ENCODE measurements at places on chromosomes 2 and 18.

DNA sequence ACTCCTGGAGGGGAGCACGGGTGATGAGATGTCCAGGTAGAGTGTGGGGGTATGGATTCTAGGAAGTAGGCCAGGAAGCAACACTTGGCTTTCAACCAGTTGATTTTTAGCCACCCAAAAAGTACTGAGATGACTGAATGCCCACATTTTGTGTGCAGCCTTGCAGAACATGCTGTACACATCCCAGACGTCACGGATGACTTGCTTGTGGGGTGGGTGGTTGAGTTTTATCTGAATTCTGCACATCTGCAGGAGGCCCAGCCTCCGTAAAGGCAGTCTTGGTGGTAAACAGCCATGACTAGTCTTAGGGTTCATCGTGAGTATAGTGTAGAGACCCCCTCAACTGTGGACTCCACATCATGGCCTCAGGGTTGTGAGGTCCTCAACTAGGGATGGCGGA lies 53.3 kb upstream of the CCDC195 start:
- H3K4me3 ChIP-seq = no peak overlapping the region
- no peaks in the 10 kb centered on the region for H3K27me3 ChIP-seq
- H3K4me1 ChIP-seq = peaks cover 45% of the 10 kb centered on the region
- H3K36me3 ChIP-seq = peaks cover 96% of the 10 kb centered on the region
- peak overlapping the region; percentile 69 for H3K27ac ChIP-seq

GRCh38 chr2:234414596-234414995 lies 82.3 kb downstream of the ARL4C start:
- peak; percentile 80 for ATAC-seq
- H3K4me3 ChIP-seq = no peak overlapping the region
- peaks cover 5% of the 10 kb centered on the region for H3K27me3 ChIP-seq

DNA sequence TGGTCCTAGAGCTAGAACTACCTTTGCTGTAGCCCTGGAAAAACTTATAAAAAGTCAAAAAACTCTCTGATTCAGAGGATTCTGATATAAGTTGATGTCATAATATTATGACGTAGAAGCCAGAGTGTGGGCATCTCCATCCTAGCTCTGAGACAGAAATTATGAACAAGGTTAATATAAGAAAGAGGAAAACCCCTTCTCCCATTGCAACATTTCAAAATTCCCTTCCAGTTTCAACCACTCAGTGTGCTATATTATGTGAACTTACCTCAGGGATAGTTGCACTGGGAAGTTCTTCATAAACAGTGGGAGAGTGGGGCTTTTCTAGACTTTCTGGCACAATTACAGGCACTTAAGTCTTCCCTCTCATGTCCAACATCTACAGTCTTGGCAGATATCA lies 171.6 kb downstream of the PIK3C3 start:
- peaks cover 22% of the 10 kb centered on the region for H3K27me3 ChIP-seq
- no peaks in the 10 kb centered on the region for H3K4me1 ChIP-seq
- no peak for ATAC-seq
- no peak overlapping the region for H3K4me3 ChIP-seq

- no peak for ATAC-seq
- H3K27me3 ChIP-seq = peaks cover 18% of the 10 kb centered on the region
- peaks cover 7% of the 10 kb centered on the region for H3K4me1 ChIP-seq
- no peak overlapping the region for H3K4me3 ChIP-seq
Observed at GRCh38 chr2:100879296-100879695, 59.4 kb downstream of the NPAS2 start.

- no peak overlapping the region for H3K4me3 ChIP-seq
- H3K36me3 ChIP-seq = no peaks in the 10 kb centered on the region
- peaks cover 8% of the 10 kb centered on the region for H3K4me1 ChIP-seq
- no peak overlapping the region for H3K27ac ChIP-seq
- ATAC-seq = no peak
- peaks cover 39% of the 10 kb centered on the region for H3K27me3 ChIP-seq
Observed at GRCh38 chr18:70414315-70414900, 125.6 kb downstream of the SOCS6 start.

DNA sequence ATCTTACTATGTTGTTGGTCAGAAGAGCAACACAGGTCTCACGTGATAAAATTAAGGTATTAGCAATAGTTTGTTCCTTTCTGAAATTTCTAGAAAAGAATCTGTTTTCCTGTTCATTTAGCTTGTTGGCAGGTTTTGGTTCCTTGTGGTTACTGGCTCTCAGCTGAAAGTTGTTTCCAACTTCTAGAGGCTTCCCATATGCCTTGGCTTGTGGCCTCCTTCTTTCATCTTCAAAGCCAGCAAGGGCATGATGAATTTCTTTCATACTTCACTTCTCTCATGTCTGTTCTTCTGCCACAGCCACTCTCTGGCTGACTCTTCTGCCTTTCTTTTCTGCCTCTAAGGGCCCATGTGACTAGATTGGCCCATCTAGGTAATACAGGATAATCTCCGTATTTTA lies 193.7 kb downstream of the TRIB2 start:
- no peaks in the 10 kb centered on the region for H3K4me1 ChIP-seq
- H3K4me3 ChIP-seq = no peak overlapping the region

GRCh38 chr2:132676999-132677398 lies 7.0 kb upstream of the LYPD1 start:
- peaks cover 21% of the 10 kb centered on the region for H3K27me3 ChIP-seq
- H3K4me1 ChIP-seq = no peaks in the 10 kb centered on the region
- H3K4me3 ChIP-seq = no peak overlapping the region
- H3K36me3 ChIP-seq = no peaks in the 10 kb centered on the region

DNA sequence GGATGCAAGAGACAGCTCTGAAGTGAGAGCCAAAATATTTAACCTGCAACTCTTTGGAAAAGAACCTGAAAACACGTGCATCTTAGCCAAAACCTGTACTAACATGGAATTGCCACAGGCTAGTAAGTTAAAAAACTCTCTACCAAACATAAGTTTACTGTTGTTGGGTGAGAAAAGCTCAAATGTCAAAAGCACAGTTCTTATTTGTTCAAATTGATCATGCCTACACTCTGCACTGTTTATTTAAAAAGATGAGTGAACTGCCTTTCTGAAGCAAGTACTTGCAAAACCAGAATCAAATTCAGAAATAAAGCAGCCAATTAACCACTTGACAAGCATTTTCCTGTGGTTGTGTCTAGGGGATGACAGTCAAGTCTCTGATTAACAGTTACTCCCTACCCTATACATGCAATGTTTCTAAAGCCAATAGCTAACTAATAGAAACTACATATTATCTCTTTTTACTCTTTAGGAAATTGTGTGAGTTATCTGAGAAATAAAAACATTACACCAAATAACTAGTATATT lies 5.6 kb downstream of the IKZF2 start:
- peaks cover 19% of the 10 kb centered on the region for H3K4me1 ChIP-seq
- H3K4me3 ChIP-seq = no peak overlapping the region
- H3K27ac ChIP-seq = no peak overlapping the region
- H3K27me3 ChIP-seq = peaks cover 12% of the 10 kb centered on the region
- ATAC-seq = no peak

DNA sequence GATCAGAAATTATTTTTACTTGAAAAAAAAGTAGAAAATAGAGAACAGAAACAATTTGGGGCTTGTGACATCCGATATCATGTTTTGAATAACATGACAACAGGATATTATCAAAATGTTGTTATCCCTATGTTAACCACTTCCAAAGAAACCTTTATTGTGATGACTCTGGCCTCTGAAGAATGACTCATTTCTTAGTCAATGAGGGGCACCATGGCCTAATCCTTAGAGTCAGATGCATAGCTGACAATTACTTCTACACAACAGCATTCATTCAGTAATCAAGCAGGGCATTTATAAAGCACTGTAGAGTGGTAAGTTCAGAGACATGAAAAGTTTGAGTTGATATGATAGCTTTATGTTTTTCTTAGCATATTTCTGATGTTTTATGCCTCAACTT lies 703.0 kb downstream of the RNF144A start:
- no peaks in the 10 kb centered on the region for H3K27me3 ChIP-seq
- no peak for ATAC-seq
- H3K36me3 ChIP-seq = no peaks in the 10 kb centered on the region
- H3K27ac ChIP-seq = no peak overlapping the region

DNA sequence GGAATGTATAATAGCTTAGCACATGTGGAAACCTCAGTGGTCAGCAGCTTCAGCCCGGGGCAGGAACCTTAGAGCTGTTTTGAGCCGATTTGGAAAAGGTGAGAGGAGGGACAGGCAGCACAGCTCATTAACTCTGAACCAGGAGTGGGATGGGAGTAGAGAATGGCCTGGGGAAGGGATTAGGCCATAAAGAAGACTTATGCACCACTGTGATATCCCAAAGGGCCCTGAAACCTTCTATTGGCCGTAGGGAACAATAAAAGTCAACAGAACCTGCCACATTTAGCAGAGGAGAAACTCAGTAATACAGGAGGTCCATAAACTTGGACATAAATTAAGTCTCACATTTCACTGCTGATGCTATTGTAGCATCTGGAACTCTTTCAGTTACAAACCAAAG lies 124.2 kb upstream of the REV1 start:
- H3K27me3 ChIP-seq = no peaks in the 10 kb centered on the region
- peaks cover 16% of the 10 kb centered on the region for H3K36me3 ChIP-seq
- H3K4me1 ChIP-seq = peaks cover 47% of the 10 kb centered on the region
- no peak overlapping the region for H3K4me3 ChIP-seq
- no peak overlapping the region for H3K27ac ChIP-seq

- H3K36me3 ChIP-seq = peaks cover 15% of the 10 kb centered on the region
- no peak for ATAC-seq
- peaks cover 20% of the 10 kb centered on the region for H3K4me1 ChIP-seq
- no peaks in the 10 kb centered on the region for H3K27me3 ChIP-seq
Observed at GRCh38 chr2:135586148-135586547, 54.9 kb downstream of the R3HDM1 start.

- H3K4me1 ChIP-seq = peaks cover 17% of the 10 kb centered on the region
- H3K36me3 ChIP-seq = no peaks in the 10 kb centered on the region
- peak overlapping the region; percentile 81 for H3K27ac ChIP-seq
- peak; percentile 70 for ATAC-seq
- no peaks in the 10 kb centered on the region for H3K27me3 ChIP-seq
- peak overlapping the region; percentile 27 for H3K4me3 ChIP-seq
Observed at GRCh38 chr18:55337908-55338521, 250.0 kb downstream of the TCF4 start.

GRCh38 chr2:35580956-35581355 lies 774.6 kb upstream of the CRIM1 start:
- no peaks in the 10 kb centered on the region for H3K4me1 ChIP-seq
- H3K4me3 ChIP-seq = no peak overlapping the region
- H3K27me3 ChIP-seq = no peaks in the 10 kb centered on the region

DNA sequence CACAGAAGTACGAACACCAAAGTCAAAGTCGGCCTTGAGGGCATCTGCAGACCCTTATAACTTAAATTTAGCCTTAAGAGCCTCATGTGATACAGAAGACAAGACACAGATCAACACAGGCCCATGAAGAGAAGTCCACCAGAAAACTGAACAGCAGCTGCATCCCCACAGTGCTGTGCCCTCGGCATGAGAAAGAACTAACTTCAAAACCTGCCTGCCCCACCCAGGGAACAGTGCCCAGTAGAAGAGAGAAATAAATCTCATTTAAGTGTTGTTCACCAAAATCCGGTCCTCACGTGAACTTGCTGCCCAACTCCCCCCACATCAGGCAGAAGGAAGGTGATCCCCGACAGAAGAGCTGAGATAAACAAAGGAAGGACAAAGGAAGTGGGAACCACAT lies 73.7 kb downstream of the PXDN start:
- no peak overlapping the region for H3K27ac ChIP-seq
- H3K27me3 ChIP-seq = no peaks in the 10 kb centered on the region
- H3K4me3 ChIP-seq = no peak overlapping the region
- no peaks in the 10 kb centered on the region for H3K4me1 ChIP-seq
- no peaks in the 10 kb centered on the region for H3K36me3 ChIP-seq

DNA sequence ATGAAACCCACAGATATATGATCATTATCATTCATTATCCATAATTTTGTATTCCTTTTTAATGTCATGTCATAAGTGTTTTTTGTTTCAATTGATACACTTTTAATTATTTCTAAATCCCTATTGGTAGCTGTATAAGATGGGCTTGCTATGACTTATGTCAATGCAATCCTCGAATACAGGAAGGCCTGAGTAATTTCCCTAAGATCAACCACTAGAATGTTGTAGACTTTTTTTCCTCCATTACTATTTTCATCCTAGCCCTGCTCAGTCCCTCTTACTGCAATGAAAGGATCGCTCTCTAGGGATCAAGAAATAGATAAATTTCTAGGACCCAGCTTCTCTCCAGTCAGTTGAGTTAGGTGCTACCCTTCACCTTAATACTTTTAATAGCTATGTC lies 186.3 kb downstream of the KCNE4 start:
- H3K4me3 ChIP-seq = no peak overlapping the region
- H3K36me3 ChIP-seq = no peaks in the 10 kb centered on the region
- H3K27me3 ChIP-seq = no peaks in the 10 kb centered on the region
- H3K4me1 ChIP-seq = no peaks in the 10 kb centered on the region

GRCh38 chr2:28586867-28587266 lies 91.0 kb downstream of the PLB1 start:
- peaks cover 21% of the 10 kb centered on the region for H3K27me3 ChIP-seq
- H3K27ac ChIP-seq = no peak overlapping the region
- no peaks in the 10 kb centered on the region for H3K36me3 ChIP-seq
- peak; percentile 63 for ATAC-seq
- H3K4me3 ChIP-seq = no peak overlapping the region

- no peaks in the 10 kb centered on the region for H3K4me1 ChIP-seq
- no peaks in the 10 kb centered on the region for H3K36me3 ChIP-seq
- no peak overlapping the region for H3K27ac ChIP-seq
Observed at GRCh38 chr2:96396095-96396494, 60.5 kb downstream of the NCAPH start.

DNA sequence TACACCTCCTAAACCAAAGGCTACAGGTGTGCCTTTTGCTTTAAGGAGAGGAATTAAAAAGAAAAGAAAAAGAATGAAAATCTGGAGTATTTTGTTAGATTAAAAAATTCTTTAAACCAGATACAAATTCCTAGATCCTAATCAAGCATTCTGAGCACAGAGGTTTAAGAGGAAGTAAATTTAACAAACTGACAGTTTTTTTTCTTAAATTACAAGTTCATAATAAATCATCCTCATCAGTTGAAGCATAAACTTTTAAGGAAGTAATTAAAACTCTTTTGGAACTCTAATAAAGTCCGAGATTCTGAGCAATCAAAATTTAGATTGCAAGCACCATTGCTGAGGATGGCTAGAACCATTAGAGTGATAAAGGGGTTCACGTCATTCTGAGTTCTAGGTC lies 75.1 kb downstream of the POLE4 start:
- H3K36me3 ChIP-seq = no peaks in the 10 kb centered on the region
- no peak overlapping the region for H3K27ac ChIP-seq
- H3K4me3 ChIP-seq = no peak overlapping the region
- H3K4me1 ChIP-seq = no peaks in the 10 kb centered on the region
- no peaks in the 10 kb centered on the region for H3K27me3 ChIP-seq

DNA sequence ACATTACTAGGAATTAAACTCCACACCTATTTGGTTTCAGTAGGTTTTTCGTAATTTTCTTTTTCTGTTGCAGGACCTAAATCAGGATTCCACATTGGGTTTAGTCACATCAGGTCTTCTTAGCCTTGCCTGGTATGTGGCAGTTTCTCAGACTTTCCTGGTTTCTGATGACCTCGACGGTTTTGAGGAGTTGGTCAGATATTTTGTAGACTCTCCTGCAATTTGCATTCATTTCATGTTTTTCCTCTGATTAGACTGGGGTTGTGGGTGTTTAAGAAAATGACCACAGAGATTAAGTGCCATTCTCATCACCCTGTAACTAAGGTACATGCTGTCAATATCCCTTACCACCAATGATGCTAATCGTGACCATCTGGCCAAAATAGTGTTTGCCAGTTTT lies 97.3 kb upstream of the ST6GAL2 start:
- no peaks in the 10 kb centered on the region for H3K27me3 ChIP-seq
- no peak for ATAC-seq
- H3K36me3 ChIP-seq = no peaks in the 10 kb centered on the region
- no peaks in the 10 kb centered on the region for H3K4me1 ChIP-seq
- no peak overlapping the region for H3K4me3 ChIP-seq

- no peak for ATAC-seq
- peak overlapping the region; percentile 67 for H3K4me3 ChIP-seq
- no peaks in the 10 kb centered on the region for H3K27me3 ChIP-seq
- peak overlapping the region; percentile 87 for H3K27ac ChIP-seq
- peaks cover 56% of the 10 kb centered on the region for H3K4me1 ChIP-seq
Observed at GRCh38 chr2:201235860-201236811, 24.2 kb upstream of the CASP8 start.
